Cardiac fibroblast (primary cell): ENCODE measurements at places on chromosomes 4 and X.

DNA sequence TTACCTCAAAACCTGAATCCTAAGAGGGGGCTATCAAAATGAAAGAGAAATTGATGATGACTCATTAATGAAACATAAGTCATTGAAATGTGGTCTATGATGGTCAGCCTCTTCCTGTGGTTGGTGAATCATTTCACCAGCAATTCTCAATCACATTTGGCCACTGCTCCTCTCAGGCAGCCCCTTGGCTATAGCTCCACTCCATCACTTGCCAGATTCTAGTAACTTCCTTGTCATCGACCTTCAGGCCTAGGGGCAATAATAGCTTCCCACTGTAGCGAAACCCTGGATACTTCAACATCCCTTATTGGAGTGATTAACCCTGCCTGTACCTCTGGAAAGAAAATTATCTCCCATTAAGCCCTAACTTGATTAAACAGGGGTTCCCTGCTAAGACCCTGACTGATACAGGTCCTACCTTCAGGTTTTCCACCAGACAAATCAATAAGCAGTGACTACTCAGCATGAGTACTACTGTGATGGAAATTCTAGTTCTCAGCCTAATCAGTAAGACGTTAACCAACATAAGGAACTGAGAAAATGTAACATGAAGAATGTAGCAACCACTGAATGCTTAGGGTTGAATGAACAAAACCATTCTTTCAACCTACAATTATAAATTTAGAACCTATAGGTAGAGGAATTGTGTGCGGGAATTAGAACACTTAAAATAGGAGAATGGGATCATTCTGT is 30.4 kb downstream of the ADH7 start:
- peak; percentile 87 for DNase-seq

GRCh38 chr4:67522230-67522629 is 23.1 kb downstream of the CENPC start:
- DNase-seq = no peak

DNA sequence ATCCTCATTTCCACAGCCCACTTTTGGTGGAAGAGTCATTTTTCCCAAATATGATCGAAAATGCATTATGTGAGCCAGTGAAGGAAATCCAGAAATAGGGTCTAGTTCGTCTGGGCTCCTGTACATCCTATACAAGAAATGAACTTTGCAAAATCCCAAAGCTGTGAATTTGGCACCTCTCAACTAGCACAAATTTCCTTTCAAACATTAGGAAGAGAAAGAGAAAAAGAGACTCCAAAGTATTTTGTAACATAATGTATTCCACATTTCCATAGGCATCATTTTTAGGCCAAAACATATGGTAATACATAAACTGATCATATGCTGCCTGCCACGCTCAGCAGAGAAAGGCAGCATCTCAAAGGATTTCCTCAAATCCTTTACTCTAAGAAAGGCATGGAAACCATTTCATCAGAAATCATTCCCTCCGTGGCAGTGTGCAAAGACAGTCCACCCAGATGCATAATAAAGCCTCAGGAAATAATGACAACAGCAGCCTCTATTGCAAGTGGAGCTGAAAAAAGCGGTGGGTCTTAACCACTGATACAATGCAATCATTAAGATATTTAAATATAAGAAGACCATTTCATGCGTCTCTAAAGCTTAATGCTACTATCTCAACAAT is 56.8 kb downstream of the ANOS1 start:
- no peak for DNase-seq

DNA sequence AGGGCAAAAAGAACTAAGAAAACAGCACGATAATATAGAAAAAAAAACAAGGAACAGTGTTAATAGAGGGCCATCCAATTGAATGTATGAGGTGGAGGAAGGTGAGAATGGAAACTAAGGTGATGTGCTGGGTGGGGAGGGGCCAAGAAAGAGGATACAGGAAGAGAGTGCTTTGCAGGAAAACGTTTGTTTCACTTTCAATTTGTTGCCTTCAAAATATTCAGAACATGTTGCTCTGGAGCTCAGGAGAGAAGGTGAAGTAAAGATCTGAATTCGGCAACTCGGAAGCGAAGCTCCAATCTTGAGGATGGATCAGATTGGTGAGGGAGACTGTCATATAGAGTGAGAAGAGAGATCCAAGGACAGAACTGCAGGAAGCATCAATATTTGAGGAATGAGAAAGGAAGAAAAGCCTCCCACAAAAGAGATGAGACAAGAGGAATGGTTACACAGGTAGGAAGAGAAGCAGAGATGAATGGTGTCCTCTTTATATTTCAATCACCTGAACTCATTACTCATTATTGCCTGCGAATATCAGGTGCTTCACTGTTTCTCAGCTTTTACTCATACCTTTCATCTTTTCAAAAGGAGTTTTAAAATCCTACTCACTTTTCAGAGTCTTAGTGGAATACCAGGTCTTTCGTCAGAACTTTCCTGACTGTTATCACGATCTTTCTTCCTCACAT is 14.7 kb upstream of the SEC24D start:
- peak; percentile 33 for DNase-seq

GRCh38 chr4:152700151-152700550 is 20.4 kb upstream of the TMEM154 start:
- DNase-seq = no peak

- peak; percentile 11 for DNase-seq
Observed at GRCh38 chr4:22385611-22386011, 130.3 kb downstream of the ADGRA3 start.

DNA sequence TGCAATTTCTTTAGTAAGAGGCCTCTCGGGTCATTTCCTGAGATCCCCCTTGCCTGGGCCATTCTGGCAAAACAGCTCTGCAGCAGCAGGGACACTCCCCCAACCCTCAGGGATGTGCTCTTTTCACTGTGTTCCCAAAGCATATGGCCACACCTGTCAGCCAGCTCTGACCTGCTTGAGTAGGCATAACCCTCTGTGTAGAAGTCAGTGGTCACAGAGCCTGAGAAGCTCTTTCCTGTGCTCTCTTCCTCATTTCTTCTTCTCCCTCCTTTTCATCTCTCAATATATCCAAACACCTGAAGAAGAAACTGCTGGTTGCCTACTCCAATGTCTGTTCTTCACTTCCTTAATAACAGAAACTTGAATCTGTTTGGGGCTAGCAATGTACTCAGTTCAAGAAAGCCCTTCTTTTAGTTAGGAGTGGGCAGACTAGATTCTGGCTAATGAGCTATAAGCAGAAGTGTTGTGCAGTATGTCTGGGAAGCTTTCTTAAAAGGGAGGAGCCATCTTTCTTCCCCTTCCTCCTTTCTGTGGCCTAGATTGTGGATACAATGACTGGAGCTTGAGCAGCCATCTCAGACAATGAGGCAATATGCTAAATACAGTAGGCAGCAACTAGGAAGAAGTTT is 73.3 kb downstream of the PRPS1 start:
- DNase-seq = no peak
